ELR (cell line): ENCODE measurements at places on chromosomes 5 and 9.

DNA sequence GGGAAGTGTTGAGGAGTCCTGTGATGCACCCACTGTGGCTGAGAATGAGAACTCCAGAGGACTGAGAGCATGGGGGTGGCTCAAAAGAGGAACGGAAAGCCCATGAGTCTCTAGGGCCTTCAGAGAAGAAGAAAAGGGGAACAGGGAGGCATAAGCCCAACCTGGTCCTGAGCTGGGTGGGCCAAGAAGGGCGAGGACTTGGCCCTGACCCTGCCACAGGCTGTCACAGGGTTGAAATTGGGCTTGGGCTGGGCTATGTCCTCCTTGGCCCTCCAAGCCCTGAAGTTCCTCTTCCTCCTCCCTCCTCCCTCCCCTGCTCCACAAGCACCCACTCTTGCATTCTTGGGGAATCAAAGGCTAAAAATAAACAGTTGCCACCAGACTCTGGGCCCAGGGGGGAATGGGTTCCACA lies 49.3 kb upstream of the PPARGC1B start:
- DNase-seq: no peak

DNA sequence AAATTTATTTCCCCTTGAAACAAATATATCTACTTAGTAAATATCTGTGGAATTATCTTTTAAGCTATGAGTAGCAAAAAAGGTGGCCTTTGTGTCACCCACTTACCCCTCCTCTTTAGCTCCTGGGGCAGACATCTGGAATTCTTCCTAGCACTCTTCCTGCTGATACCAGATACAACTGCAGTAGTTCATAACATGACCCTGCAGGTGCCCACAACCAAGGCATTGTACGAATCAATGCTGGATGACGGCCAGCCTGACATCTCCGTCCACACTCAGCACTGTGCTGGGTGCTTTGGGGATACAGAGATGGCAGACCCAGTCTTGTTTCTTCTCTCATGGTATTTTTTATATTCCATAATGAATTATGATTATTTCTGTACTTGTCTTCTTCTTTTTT lies 152.3 kb downstream of the GOLPH3 start:
- DNase-seq: no peak

- peak; percentile 57 for DNase-seq
These were observed 58.5 kb downstream of the MLANA start for GRCh38 chr9:5949103-5949699.

- no peak for DNase-seq
These were observed 273.5 kb upstream of the PTGER4 start for GRCh38 chr5:40405996-40406740.

- DNase-seq: no peak
These were observed 253 bp downstream of the SLC12A2 start for GRCh38 chr5:128083811-128084227.

DNA sequence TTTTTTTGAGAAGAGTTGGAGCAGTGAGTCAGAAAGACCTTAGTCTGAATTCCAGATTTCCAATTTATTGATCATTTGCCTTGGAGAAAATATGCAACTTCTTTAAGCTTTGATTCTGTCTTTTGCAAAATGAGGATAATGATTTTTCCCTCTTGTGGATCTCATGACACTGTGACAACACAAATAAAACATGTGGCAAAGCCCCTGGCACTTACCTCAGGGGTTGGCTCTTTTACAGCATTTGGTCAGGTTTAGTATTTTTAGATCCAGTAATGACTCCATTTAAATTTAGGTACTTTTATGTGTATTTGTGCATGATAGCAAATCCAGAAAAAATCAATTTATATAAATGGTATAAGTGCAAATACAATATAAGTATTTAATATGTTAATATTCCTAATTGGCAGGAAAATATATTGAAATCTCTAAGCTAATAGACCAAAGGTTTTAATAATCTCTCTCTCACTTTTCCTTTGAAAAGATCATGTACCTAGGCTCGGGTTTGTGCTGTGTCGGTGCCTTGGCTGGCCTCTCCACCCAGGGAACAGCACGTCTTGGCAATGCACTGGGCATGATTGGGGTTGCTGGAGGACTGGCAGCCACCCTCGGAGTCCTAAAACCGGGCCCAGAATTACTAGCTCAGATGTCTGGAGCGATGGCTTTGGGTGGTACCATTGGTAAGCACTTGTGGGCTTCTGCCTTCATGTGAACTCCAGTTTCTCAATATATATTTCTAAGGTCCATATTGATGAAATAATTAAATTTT lies 49.7 kb downstream of the NNT start:
- no peak for DNase-seq
